ENCODE measurements at places on chromosomes 5 and 9.

DNA sequence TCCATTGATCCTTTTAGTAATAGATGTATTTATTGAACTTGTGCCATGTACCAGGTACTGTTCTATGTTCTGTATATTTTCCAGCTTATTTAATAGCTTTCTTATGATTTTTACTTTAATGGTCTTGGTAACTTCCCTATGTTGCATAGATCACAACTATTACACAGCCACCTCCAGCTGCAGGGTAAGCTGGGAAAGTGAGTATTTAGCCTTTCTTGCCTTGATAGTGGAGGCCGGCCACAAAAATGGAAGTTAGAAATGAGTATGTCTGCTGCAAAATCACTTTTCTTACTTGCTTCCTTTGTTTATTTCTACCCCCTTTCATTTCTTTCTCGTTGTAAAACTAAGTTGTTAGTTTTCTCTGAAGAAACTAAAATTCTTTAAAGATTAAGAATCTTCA, 43.1 kb upstream of the ANKDD1B start:
- no peak for DNase-seq

GRCh38 chr5:36569491-36569890, 36.9 kb upstream of the SLC1A3 start:
- no peak for DNase-seq

DNA sequence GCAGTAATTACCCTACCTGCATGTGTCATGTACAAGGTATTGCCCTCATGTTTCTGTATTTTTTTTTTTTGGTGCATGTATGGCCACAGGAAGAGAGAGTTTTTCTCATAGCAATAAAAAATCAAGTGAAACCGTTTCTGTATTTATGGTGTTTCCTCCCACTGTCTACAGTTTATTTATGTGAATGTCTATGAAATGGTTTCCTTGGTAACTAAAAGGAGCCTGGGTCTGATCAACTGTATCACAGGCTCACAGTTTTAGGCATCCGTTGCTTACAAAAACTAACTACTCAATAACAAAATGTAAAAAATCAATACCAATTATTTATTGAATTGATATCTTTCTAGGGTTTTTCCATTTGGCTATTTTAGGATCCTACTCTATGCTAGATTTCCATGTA, 464.4 kb downstream of the TAF11L14 start:
- no peak for DNase-seq

- no peak for DNase-seq
Observed at GRCh38 chr5:180807654-180808414, 5.2 kb upstream of the MGAT1 start.

All from DMS 273 treated with DMSO at 0.1 percent for 48 hours (cell line).